Activated CD4-positive, alpha-beta T cell treated with anti-CD3 and anti-CD28 coated beads, Interleukin-2, amount 50 U/mL, for 24 hours (primary cell): ENCODE measurements at places on chromosomes 13 and 19.

DNA sequence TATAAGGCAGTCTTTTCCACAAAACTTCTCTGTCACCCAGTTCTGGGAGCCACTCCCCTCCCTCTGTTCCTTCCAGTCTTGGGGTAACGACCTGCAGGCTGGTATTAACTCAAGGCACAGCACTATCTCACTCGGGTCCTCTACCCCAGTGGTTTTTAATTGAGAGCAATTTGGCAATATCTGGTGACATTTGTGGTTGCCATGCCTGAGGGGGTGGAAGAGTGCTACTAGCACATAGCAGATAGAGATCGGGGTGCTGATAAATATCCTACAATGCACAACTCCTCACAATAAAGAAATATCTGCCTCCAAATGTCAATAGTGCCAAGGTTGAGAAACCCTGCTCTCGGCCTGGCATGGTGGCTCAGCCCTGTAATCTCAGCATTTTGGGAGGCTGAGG, 117.7 kb upstream of the ABCC4 start:
- DNase-seq: no peak

GRCh38 chr13:81577601-81578195, 1236.8 kb upstream of the SPRY2 start:
- DNase-seq: no peak

- DNase-seq: no peak
These were observed 17.5 kb downstream of the RYR1 start for GRCh38 chr19:38451036-38451435.

DNA sequence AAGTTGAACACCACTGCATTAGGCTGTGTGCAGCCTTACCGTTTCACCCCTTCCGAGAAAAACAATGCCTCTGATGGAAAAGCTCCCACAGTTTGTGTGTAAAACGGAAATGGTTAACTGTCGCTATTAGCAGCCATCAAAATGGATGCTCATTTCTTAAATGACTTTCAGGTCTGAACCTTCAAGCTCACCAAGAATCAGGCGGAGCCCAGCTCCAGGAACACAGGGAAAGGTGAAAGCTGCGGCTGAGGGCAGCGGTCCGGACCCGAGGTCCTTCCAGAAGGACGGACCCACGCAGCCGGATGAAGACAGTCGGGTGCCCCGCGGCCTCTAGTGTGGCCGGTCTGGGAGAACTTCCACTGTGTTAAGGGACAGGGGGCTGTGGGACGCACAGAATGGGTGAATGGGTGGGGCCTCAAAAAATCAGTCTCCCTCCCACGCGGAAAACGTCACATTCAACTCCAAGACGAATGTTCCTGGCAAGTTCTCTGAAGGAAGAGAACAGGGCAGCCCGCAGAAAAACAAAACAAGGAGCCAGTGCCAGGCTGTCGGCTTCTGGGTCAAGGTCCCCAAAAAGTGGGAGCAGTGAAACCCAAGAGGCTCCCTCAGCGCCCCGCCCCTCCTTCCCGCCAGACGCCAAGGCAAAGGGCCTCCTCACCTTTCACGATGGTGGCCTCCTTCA, 4.9 kb downstream of the IRS2 start:
- no peak for DNase-seq

GRCh38 chr13:42076309-42076713, 27.9 kb downstream of the DGKH start:
- no peak for DNase-seq

GRCh38 chr13:25218019-25218418, 45.9 kb upstream of the AMER2 start:
- no peak for DNase-seq

DNA sequence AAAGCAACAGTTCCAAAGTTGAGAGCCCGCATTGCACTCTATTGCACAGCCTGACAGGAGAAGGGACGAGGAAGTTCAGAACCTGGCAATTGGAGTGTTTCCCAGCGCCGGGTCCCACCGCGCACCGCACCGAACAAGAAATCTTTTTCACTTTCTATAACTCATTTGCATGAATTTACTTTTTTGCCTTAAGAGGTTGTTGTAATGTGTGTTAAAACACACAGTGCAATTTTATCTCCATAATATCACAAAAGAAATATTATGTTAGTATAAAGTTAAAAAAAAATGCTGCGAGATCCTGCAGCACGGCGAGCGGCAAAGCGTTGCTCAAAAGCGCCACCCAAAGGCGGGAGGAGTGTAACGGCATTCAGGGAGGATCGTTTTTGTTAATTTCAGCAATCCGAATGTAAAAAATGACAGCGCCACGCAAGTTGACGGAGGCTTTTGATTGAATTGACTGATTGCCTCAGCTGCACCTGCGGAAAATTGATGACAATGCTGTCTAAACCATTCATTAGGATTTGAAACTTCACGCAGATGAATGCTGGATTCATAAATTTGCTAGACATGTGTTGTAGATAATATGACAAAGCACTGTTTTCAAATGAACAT, 303.6 kb upstream of the ZNF507 start:
- peak; percentile 5 for DNase-seq

GRCh38 chr13:62613819-62614218, 1198.2 kb upstream of the PCDH20 start:
- DNase-seq: no peak

GRCh38 chr13:40026174-40026585, 370.7 kb downstream of the COG6 start:
- DNase-seq: peak; percentile 21

DNA sequence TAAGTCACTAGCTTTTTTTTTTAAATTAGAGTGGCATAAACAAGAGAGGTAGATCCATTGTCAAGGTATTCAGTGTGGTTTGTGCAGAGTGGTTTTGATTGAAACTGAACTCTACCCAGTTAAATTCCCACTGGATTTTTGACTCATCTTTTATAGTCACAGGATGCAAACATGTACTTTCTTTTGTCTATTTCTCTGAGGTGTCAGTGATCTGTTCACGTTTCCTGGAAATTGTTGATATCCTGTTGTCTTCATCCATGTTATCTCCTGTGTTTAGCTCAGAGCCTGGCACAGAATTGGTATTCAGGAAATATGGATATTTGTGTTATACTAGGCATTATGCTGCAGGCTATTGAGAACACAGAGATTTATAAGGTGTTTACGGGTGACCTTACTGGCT, 119.7 kb downstream of the PCCA start:
- no peak for DNase-seq

DNA sequence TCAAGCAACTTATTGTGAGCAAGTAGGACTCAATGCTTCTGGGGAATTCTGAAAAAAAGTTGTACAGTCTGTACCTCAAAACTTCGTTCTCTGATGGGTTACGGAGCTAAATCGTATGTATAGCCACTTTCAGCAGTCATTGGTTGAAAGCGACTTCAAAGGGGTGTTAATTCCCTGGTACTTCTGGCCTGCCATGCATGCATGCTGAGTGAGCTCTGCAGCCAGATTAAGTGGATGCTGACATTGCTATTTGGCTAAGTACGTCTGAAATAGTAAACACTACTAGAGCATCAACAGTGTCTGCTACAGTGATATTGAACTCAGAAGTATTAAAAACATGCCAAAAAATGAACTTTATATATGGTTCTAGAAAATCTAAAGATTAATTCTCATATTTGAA, 1183.1 kb upstream of the PCDH20 start:
- no peak for DNase-seq
